ENCODE measurements at places on chromosomes 4 and X. TPM values are rescaled to one million over a fixed set of nuclear protein-coding genes. Genes with fewer than 3 reads are reported as not detected.

DNA sequence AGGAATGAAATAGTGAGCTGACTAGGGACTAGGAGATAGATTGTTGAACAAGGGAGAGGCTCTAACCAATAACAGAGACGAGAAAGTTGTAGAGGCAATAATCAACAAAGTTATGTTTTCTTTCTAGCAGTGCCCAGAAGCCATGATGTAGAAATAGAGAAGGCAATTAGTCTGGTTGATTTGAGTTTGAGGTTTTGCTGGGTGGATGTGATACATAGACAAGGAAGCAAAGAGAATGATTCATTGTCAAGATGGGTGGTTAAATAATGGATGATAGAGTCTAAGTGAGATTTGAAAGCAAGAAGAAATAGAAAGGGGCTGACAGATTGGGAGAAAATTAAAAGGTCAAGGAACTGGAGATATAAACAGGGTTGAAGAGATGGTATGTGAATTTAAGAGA lies 11.2 kb downstream of the RBM41 start:
- DNase-seq = no peak
- peaks cover 41% of the 10 kb centered on the region for H3K36me3 ChIP-seq
- peaks cover 5% of the 10 kb centered on the region for H3K4me1 ChIP-seq

DNA sequence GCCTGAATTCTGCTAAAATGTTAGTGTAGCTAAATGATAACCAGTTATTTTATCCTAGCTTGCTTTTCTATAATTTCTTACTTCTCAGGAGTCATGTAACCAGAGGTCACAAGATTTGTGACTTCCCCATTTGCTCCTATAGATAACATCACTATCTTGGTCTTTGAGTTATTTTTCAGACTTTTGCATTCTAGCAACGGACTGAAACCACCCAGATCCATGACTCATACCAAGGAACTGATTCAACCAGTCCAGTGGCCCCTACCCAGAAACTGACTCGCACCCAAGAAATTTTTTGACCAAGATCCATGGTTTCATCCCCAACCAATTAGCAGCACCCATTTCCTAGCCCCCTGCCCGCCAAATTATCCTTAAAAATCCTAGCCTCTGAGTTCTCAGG lies 50.0 kb downstream of the IQCM start:
- H3K4me1 ChIP-seq = no peaks in the 10 kb centered on the region
- no peak overlapping the region for H3K27ac ChIP-seq
- H3K27me3 ChIP-seq = no peaks in the 10 kb centered on the region
- H3K4me3 ChIP-seq = no peak overlapping the region
- H3K36me3 ChIP-seq = no peaks in the 10 kb centered on the region
- no peak for DNase-seq

GRCh38 chrX:13587786-13588477 lies 18.5 kb downstream of the EGFL6 start:
- peaks cover 14% of the 10 kb centered on the region for H3K27me3 ChIP-seq
- DNase-seq = no peak
- no peak overlapping the region for H3K27ac ChIP-seq
- H3K36me3 ChIP-seq = peaks cover 6% of the 10 kb centered on the region
- no peaks in the 10 kb centered on the region for H3K4me1 ChIP-seq

DNA sequence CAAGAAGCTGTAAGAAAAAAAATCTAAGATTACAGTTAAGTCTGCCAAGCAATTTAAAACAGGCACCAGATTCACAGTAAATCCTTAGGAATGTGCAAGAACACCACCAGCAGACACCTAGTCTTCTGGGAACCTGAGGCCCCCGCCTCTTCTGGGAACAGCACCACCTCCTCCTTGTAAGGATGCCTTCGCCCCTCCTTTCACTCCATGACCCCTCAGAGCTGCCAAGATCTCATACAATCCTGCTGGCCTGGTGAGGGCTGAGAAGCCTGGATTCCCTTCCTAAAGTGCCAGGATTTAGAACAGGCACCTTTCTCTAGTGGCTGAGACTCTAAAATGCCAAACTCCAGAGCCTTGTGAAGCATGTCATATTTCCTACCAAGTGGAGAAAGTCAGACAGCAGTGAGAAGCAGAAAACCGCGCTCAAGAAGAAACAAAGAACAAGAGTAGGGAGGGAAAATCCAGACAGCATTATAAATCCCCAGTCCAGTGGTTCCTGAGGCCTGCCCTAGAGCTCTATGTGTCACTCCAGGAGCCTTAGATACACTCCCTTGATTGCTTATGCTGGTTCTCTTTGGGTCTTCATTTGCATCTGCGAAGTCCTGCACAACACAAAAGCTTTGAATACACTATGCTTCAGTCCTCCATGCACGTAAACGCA lies 166.4 kb downstream of the TSPAN5 start:
- H3K27ac ChIP-seq = no peak overlapping the region
- peaks cover 4% of the 10 kb centered on the region for H3K36me3 ChIP-seq
- no peak for DNase-seq
- no peaks in the 10 kb centered on the region for H3K4me1 ChIP-seq
- H3K27me3 ChIP-seq = no peaks in the 10 kb centered on the region
- no peak overlapping the region for H3K4me3 ChIP-seq

- no peaks in the 10 kb centered on the region for H3K36me3 ChIP-seq
- no peaks in the 10 kb centered on the region for H3K27me3 ChIP-seq
- H3K27ac ChIP-seq = no peak overlapping the region
- H3K4me1 ChIP-seq = no peaks in the 10 kb centered on the region
Measured at GRCh38 chrX:153433161-153433680, 12.6 kb downstream of the TREX2 start.

GRCh38 chr4:36133086-36133485 lies 111.2 kb downstream of the ARAP2 start:
- H3K27ac ChIP-seq = no peak overlapping the region
- H3K36me3 ChIP-seq = peaks cover 14% of the 10 kb centered on the region
- H3K4me3 ChIP-seq = no peak overlapping the region
- DNase-seq = no peak
- H3K4me1 ChIP-seq = no peaks in the 10 kb centered on the region

Gene SEPTIN6
- total RNA-seq = 312 TPM

Gene TRIM2
- 0.13 TPM for total RNA-seq

Gene SYN1
- 0.57 TPM for total RNA-seq

Gene DRP2
- total RNA-seq = 0.97 TPM
